ENCODE measurements at places on chromosomes 5 and 9.

DNA sequence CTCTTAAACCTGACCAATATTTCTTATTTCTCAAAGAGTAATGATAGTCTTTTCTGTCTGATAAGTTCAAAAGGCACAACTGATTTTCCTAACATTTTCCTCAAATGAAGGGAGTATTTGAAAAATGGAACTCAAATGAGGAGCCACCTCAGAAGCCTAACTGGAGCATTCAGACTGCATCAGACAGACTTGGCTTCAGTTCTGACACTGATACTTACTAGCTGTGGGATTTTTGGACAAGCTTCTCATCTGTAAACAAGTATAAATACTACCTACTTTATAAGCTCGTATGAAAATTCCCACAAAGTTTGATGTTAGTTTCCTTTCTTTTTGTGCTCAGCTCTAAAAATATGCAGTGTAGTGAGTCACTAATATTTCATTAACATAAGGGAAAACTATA, 107.7 kb upstream of the CCDC152 start:
- DNase-seq, result no peak

GRCh38 chr5:42573386-42573785, 150.1 kb downstream of the GHR start:
- DNase-seq, result no peak

GRCh38 chr5:97408331-97408730, 225.3 kb upstream of the RIOK2 start:
- no peak for DNase-seq

GRCh38 chr9:79884546-79884945, 312.8 kb downstream of the TLE4 start:
- no peak for DNase-seq

GRCh38 chr5:43413966-43414365, 1.8 kb upstream of the CCL28 start:
- DNase-seq, result no peak

DNA sequence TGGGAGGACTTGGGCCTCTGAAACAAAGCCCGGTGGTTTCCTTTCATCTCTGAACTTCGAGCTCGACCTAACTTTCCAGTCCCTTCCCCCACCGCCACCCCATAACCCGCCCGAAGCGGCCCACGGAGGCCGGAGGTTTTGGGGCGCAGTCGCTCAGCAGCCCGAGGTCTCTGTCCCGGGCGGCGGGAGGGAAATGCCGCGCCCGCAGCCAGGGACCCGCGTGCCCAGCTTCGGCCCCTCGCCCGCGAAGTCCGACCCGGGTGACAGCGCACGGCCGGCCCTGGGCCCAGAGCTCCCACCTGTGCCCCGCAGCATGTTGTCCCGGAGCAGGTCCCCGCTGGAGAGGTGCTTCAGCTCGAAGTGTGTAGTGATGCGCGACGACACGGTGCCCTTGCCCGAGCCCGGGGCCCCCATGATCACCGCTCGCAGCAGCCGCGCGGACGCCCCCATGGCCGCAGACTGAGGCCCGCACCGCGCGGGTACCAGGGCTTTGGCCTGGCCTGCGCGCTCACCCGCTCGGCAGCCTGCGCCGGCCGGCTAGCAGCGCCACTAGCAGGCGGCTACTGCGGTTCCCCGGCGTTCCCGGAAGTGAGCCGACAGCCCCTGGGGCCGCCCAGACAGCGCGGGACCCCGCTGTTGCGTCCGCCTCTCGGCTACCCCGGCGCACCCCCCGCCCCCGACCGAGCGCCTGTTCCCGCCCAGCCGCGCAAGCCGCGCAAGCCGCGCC, at the start of gene AK3:
TSS of gene AK3 (minus strand) at position 565 of the 727 bp plus-strand sequence. CDS start at position 450, 115 bp downstream.
- DNase-seq, result peak; percentile 90

- no peak for DNase-seq
Observed at GRCh38 chr5:175873088-175873454, 1.7 kb downstream of the CPLX2 start.

- DNase-seq, result peak; percentile 67
Observed at GRCh38 chr9:86977205-86977835, 30.0 kb upstream of the GAS1 start.

- DNase-seq, result peak; percentile 81
Observed at GRCh38 chr9:76810377-76810957, 46.2 kb downstream of the PCA3 start.

GRCh38 chr5:112310746-112311145, 108.3 kb downstream of the EPB41L4A start:
- DNase-seq, result no peak

- DNase-seq, result no peak
Observed at GRCh38 chr9:82677086-82677485, 385.9 kb downstream of the RASEF start.

DNA sequence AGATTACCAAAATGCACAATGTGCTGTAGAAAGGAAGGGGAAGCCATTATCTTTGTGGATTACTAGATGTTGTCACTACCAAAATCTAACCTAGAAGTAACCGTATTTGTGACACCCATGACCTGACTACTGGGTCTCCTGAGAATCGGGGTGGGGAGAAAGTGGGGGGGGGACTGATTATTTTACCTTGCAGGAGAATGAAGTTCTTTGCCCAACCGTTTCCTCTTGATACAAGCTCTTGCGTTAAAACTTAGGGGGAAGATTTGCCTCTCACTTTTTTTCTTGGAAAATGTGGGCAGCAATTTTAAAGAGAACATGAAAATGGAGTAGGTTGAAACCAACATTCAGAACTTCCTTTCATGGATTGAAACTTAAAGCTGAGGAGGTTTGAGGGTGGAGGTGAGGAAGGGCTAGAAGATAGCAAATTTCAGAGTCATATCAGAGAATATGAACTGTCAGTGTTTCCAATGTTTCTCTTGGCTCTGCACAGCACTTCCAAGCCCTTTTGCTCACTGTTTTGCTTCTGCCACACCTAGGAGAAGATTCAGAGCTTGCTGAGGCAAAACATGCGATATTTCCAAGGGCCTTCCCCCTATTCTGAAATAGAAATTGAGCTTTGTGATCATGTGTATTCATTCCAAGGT, 280.8 kb downstream of the AOPEP start:
- peak; percentile 33 for DNase-seq

DNA sequence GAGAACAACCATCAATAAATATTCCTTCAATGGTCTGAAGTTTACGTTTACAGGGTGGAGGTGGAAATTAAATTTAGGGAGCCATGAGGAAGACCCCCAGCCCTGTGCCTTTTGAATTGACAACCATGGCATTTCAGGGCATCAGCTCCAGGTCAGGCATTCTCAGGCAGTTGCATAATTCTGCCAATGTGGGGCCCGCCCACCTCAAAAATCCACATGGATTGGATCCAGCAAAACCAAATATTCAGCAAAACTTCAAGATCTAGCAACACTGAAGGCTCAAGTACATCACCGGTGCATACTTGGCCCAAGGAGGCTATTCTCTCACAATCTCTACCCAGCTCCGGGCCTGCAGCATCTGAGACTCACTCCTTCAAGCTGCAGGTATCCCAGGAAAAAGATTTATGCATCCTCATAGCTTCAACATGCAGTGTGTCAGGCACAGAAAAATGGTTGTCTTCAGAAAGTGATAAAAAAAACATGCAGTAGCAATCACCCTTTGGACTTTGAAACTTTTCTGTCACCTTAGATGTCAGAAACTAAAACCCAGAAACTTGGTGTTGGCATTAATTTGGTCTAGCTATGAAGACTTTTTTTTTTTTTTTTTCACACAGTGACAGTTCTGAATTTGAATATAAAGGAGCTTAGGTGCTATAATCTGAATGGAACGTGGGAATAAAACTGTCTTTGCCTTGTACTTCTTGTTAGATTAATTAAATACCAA, 21.4 kb upstream of the ANXA2R start:
- DNase-seq, result peak; percentile 48

DNA sequence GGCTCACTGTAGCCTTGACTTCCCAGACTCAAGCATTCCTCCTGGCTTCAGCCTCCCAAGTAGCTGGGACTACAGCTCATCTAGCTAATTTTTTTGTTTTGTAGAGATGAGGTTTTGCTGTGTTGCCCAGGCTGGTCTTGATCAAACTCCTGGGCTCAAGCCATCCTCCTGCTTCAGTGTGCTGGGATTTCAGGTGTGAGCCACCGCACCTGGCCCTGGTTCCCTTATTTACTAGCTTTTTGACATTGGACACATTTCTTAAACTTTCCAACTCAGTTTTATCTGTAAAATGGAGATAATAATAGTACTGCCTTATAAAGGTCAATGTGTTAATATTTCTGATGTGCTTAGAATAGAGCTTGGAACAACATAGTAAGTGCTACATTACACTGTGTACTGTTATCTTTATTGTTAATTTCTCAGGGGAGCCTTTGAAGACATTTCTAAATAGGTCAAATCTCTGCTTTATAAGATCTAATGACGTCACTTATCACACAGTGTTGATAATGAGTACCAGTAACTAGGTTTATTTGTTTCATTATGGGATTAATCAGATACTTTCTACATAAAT, 66.7 kb downstream of the KIAA1958 start:
- DNase-seq, result no peak

- DNase-seq, result no peak
Observed at GRCh38 chr5:115842952-115843351, 1.2 kb downstream of the AP3S1 start.

DNA sequence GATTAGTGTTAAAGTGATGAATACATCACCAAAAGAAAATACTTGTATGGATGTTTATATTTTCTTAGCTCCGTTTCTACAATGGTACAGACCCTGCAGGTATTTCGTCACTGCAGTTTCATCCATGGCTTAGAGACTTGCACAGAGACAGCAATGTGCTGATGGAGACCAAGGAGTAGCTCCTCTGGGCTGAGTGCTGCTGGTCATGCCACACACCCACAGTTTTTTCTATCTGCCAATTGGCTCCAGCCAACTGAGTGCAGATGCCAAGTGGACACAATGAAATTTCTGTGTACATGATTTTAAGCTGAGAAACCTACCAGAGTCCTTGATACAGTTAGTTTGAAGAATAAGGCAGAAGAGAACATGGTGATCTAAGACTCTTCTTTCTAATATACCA, 145.9 kb upstream of the ADCY2 start:
- DNase-seq, result no peak

DNA sequence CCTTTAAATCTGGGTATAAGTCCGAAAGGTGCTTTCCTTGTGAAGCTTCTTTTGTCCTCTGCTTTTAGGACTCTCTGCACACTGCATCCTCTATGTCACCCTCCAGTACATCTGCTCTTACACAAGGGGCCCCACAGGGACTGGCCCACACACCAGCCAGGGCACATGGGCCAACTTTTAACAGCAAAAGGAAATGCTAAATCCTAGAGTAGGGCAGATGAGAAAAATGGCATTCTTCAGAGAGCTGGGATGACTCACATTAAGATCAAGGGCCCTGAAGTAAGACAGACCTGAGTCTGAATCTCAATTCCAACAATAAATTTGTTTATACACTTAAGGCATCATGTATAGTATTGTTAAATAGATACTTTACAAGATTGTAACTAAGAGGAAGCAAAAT, 40.3 kb upstream of the CDKN2B start:
- peak; percentile 59 for DNase-seq

GRCh38 chr9:526904-527591, 312.4 kb downstream of the DOCK8 start:
- DNase-seq, result no peak

- no peak for DNase-seq
Observed at GRCh38 chr9:132207839-132208615, 46.2 kb downstream of the NTNG2 start.

DNA sequence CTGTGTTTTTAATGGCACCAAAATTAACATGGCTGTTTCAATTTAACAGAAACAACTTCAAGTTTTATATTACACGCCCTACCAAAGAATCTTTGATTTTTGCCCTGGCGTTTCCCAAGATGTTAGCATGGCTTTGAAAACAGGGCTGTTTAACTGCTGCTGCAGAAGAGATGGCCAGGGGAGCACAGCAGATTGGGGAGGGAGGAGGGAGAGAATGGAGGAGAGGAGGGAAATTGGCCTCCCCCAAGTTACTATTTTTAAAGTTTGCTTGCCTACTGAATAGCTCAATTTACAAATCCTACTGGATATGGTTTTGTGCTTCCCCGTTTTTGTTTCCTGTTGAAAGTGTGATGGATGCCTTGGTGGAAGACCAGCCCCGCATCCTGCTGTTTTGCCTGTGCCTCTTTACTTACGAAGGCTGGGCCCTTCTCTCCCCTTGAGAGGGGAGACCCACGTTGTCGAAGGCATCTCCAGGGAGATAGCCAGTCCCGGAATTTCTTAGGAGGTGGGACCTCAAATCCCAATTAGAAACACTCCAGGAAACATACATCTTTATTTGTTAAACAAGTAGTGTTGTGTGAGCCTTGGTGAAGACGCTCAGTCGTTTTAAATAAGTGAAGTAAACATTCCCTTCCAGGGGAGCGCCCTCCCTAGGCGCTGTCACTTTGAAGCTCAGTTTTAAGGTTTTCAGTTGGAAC, 98.6 kb downstream of the AOPEP start:
- no peak for DNase-seq

DNA sequence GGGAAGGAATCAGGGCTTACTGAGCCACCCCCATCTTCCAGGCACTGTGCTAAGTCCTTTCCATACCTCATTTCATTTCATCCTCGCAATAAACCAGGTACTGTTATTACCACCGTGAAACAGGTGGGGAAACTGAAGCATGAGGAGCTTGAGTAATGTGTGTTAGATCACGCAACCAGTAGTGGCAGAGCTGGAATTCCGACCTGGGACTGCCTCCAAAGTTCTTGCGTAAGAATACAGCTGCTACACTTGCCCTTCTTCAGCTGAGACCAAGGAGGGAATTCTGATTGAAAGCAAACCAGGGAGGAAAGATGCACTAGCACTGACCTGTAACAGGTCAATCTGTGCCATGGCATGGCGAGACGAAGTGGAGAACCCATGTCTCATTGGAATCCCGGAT, 113.4 kb upstream of the MSX2 start:
- peak; percentile 47 for DNase-seq

GRCh38 chr9:30116673-30117217, 2267.7 kb upstream of the ACO1 start:
- DNase-seq, result no peak

- DNase-seq, result no peak
Observed at GRCh38 chr9:129665389-129665775, at the start of gene PRRX2. PRRX2 (plus strand) TSS chr9:129665647; CDS start chr9:129665868, 221 bp downstream.

DNA sequence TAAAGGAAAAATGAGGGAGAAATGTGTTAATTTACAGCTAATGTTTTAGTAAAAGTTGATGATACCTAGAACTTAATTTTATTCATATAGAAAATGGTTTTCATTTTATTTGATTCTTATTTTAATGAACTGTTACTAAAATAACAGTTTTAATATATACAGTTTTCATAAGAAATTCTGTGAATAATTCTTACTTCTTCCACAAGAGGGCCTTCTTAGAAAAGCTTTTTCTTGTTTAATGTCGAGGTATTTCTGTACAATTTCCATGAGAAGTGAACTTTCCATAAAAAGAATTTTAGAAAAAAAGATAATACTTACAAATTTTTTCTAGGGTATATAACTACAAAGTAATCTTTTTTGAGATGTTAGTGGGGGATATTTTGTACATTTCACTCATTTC, 73.9 kb downstream of the KLF9 start:
- DNase-seq, result peak; percentile 61

All from cardiac fibroblast (primary cell).